ENCODE measurements at places on chromosomes 5 and 9.
A peak's percentile ranks its signal among the peaks of the same experiment; 100 is the strongest.

DNA sequence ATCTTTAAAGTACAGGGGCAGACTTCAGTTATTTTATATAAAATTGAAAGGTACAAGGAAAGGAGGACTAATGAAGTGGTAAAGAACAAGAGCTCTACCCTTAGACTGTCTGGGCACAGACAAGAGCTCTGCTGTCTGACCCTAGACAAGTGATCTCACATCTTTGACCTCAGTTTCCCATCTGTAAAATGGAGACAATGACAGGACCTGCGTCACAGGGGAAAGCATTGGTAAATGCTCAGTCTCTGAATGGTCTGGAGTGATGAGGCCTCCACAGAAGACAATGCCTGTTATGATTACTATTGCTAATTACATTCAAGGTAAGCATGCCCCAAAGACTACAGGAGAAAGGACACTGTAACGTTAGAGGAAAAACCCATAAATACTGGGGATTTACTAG lies 37.5 kb downstream of the ANKH start:
- DNase-seq: no peak

GRCh38 chr5:172405226-172406107 lies 48.9 kb downstream of the SH3PXD2B start:
- no peak for DNase-seq

GRCh38 chr5:120545007-120545406 lies 80.9 kb downstream of the PRR16 start:
- DNase-seq: no peak

- no peak for DNase-seq
These were observed 521.0 kb upstream of the SEMA6A start for GRCh38 chr5:117095346-117096332.

DNA sequence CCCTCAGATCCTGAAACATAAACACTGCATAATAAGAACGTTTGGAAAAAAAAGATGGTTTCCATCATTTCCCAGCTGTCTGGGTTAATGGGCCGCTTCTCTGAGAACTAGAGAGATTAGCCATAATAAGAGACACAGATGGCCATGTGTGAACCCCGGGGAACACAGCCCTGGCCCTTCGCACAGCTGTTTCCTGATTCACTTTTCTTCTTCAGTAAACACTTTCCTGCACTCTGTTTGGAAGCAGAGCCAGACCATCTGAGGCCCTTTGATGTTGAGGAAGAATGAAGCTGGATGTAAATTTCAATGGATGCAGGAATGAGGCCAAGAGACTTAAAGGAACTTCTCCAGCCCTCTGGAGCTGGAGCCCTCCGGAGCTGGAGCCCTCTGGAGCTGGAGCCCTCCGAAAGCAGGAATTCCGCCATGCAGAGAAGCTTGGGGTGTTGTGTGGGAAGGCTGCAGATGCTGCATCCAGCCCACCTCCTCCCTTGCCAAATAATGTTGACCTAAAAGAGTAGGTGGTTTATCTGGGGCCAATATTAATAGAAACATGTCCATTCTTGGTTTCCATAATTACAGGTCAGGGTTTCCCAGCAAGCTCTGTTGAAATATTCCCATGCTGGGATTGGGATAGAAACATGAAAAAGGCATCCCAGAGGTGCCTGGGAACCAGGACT lies 218.9 kb downstream of the NXNL2 start:
- no peak for DNase-seq

DNA sequence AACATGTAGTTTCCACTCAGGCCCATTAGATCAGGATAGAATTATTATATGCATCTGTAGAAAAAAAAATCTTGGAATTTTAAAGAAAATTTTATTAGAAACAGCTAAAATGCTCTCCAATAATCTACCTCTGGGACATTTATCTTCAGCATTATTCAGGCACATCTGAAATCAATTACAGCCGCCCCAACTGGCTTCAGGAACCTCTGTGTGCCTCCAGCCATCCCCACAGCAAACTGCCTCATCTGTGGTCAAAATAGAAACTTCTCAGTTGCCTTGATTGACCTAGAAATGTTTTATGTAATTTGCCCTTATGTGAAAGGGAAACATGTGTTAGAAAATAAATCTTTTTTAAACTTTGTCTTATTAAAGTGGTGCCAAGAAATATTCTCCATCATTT lies 120.1 kb upstream of the LPAR1 start:
- DNase-seq: no peak

- no peak for DNase-seq
These were observed 463.7 kb downstream of the TMEM232 start for GRCh38 chr5:110262749-110263148.

GRCh38 chr9:8491563-8491962 lies 692.0 kb upstream of the DMAC1 start:
- DNase-seq: no peak

DNA sequence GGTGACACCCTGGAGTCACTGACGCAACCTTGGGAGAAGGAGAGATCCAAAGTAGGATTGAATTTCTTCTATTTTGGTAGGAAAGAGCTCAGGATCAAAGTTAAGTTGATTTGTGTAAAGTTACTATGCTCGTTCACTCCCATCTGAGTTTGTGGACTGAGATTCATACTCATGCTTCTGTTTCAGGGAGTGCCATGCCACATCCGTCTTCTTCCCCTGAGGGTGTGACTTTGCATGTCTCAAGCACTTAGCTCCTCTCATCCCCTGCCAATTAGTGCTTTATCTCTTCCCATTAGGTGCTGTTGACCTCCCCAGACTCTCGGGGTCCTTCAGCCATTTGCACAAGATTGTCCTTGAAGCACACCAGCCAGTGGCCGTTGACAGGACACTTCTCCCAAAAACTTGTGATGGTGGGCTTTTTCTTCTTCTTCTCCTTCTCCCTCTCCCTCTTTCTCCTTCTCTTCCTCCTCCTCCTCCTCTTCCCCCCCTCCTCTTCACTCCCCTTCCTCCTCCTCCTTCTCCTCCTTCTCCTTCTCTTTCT lies 232.2 kb upstream of the KLF4 start:
- no peak for DNase-seq

GRCh38 chr9:79165020-79165780 lies 406.6 kb upstream of the TLE4 start:
- no peak for DNase-seq

DNA sequence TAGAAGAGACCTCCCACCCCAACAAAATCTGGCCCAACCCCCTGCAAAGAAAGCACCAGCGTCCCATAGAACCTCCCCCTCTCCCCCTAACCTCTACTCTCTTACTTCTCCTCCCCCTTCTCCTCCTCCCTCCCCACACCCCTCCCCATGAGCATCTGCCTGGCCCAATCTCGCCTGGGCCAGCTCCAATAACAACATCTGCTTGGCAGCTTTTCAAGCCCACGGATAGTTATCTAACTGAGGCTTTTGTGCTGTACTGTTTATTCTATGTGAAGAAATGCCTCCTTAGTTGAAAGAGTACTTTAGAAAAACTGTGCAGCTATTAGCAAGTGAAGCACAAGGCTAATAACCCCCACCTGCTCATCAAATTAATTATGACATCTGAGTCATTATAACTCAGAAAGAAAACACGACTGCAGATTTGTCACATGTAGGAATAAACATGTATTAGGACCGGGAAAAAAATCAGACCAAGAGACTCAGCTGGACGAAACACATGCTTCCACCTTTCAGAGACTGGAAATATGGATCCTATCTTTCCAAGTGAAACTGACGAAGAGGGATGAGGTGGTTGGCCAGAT lies 42.8 kb downstream of the NFIB start:
- DNase-seq: no peak

- no peak for DNase-seq
These were observed 342.4 kb downstream of the RASEF start for GRCh38 chr9:82720515-82720914.

DNA sequence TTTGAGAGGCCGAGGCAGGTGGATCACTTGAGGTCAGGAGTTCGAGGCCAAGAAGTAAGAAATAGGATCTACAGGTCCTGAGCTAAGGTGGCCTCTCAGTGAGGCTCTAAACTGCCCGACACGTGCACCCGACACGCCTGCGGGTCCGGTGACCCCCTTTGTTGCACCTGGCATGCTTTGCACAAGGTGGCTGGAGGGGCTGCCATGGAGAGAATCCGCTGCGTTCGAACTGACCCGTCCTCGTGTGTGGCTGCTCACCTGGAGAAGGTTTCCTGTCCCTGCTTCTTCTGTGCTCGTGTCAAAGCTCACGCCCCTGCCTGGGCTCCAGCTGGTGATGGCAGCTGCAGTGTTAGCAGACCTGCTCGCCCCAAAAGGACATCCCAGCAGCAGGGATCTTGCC lies 5.7 kb upstream of the OLFM1 start:
- no peak for DNase-seq

- DNase-seq: peak; percentile 80
These were observed at the start of gene RAPGEF1 for GRCh38 chr9:131739959-131740648. TSS of gene RAPGEF1 (minus strand) at chr9:131740076. CDS start at chr9:131739830, 246 bp downstream.

DNA sequence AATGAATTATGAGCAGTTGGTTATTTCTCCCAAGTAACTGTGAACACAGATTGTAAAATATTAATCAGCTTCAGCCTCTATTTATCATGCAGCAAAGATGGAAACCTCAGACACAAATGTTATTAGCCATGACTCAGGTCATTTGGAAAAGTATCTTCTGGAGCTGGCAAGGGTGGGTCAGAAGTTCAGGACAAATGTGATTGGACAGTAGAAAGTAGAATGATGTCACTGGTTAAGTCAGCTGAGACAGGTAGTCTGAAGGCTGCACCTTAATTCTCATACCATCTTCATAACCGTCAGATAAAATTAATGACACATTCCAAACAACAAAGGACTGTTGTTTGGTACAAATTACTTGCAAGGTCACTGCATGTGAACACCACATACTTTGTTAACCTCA lies 140.2 kb downstream of the EMB start:
- DNase-seq: no peak

Measured in activated naive CD4-positive, alpha-beta T cell treated with anti-CD3 and anti-CD28 coated beads, Interleukin-2, amount 10 ng/mL, durations not matched to agents 7 days and 5 days (primary cell).